Stimulated activated naive CD8-positive, alpha-beta T cell treated with anti-CD3 and anti-CD28 coated beads, Interleukin-15, Interleukin-2, amounts not matched to agents 100 U/mL and 50 U/mL, for 24 hours (primary cell): ENCODE measurements at places on chromosomes 1 and 21.
A peak's percentile ranks its signal among the peaks of the same experiment; 100 is the strongest.

DNA sequence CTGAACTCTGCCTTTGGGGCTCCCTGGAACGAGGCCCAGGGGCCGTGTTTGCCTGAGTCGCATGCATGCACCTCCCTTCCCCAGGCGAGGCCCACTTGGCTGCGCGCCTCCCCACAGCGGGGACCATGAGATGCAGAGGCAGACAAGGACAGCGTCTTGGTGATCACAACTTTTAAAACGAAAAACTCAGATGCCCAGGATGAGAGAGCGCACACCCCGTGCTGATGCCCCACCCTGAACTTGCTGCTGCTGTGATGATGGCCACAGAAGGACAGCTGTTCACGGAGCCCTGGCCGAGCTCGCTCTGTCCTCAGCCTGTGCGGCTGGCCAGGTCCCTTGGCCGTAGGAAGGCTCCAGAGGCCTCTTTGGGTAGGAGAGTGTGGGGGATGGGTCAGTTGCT, 11.4 kb upstream of the PRMT2 start:
- DNase-seq: no peak

DNA sequence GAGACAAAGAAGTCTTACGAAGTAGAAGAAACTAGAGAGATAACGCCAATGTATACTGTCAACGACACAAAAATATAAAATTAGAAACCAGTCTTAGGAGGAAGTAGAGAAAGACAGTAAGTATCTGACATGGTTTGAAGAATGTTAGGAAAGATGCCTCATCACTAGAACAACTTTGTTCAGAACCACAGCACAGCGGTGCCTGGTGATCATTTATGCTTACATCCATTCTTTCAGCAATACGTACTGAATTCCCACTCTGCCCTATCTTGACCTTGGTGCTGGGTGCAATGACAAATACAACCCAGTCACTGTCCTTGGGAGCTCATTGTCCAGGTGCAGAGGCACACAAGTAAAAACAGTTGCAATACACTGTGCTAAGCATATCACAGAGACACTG, 104.4 kb downstream of the TM2D1 start:
- DNase-seq: no peak

DNA sequence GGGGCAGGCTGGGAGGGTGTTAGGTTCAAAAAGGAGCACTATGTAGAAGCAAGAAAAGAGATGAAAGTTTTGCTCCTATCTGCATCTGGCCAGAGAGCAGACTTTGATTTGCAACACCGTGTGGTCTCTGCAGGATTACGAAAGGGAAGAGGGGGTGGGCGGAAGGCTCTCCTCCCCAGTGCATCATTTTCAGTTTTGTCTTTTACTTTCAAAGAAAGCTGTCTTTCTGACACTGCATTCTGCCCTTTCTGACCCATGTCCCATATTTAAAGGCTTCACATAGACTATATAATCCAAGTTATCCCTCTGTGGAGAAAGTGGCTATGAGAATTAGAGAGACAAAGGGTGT, 126.5 kb downstream of the RHOU start:
- no peak for DNase-seq

- DNase-seq: peak; percentile 47
Measured at GRCh38 chr1:27360159-27361043, 6.4 kb downstream of the MAP3K6 start.
